Eye (tissue), 1 donor: ENCODE measurements at places on chromosomes 6 and 20.

GRCh38 chr6:15575357-15576033, 87.3 kb downstream of the DTNBP1 start:
- DNase-seq, result no peak

GRCh38 chr20:46206025-46206424, 87.9 kb downstream of the CD40 start:
- DNase-seq, result no peak

DNA sequence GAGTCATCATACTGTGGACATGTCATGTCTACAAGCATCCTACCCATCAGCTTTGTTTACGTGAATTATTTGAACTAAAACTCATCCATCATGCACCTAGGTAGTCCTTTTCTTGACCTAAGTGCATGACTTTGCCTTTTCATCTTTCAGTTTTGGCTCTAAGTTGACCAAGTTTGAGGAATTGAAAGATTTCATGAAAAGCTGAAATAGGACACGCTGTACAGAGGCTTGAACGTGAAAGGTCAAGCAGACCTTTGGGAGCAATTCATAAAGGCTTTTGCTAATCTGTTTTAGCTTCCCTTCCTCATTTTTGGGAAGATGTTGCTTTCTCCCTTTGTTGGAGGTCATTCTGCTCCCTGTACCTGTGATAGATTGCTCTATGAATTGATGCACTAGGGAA, 55.1 kb upstream of the MLIP start:
- DNase-seq, result no peak

GRCh38 chr6:25056130-25056529, 120.4 kb upstream of the RIPOR2 start:
- no peak for DNase-seq
